GM23338 (cell line): ENCODE measurements at places on chromosomes 1 and 21.

GRCh38 chr21:33368576-33368975 is 34.6 kb upstream of the IFNGR2 start:
- DNase-seq: no peak

- DNase-seq: no peak
These were observed 8.6 kb downstream of the ALPL start for GRCh38 chr1:21517660-21518480.

DNA sequence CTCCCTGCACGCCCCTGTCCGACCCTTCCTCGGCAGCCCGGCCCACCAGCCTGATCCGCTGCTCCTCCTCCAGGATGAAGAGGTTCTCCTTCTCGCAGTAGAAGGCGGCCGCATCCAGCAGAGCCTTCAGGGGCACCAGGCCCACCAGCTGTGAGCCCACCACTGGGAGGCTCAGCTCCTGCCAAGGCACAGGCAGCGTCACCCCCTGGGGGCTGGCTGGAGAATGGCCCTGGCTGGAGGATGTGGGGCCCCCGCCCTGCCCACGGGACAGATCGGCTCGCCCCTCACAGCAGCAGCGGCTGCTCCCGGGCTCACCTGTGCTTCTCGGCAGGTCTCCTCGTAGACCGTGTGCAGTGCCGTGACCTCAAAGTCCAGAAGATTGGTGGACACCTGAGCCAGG is 5.3 kb downstream of the FTCD start:
- no peak for DNase-seq

DNA sequence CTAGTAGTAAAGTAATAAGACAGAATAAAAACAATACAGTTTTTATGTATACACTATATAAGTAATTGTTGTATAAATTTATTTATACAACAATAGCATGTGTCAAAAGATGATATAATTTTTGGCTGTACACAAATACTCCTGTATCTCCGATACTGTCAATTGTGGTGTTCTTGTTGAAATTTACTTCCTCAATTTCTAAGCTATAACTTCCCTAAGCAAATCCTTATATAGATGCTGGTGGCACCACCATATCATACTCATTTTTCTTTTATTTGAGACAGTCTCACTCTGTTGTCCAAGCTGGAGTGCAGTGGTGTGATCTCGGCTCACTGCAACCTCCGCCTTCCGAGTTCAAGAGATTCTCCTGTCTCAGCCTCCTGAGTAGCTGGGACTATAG is 141.0 kb upstream of the HP1BP3 start:
- DNase-seq: no peak

GRCh38 chr1:7042322-7043190 is 257.3 kb downstream of the CAMTA1 start:
- peak; percentile 80 for DNase-seq
